Stimulated activated CD8-positive, alpha-beta memory T cell treated with anti-CD3 and anti-CD28 coated beads, Interleukin-2, amount 100 ng/mL, for 48 hours (primary cell): ENCODE measurements at places on chromosomes 4 and X.
A peak's percentile ranks its signal among the peaks of the same experiment; 100 is the strongest.

GRCh38 chr4:11424000-11424399 is 4.7 kb downstream of the HS3ST1 start:
- no peak for DNase-seq

- DNase-seq = no peak
Observed at GRCh38 chr4:145861336-145862318, 77.0 kb downstream of the ZNF827 start.

GRCh38 chr4:143021384-143021783 is 163.3 kb upstream of the USP38 start:
- no peak for DNase-seq

- DNase-seq = no peak
Observed at GRCh38 chrX:23493941-23494374, 159.3 kb downstream of the PTCHD1 start.

GRCh38 chrX:17846045-17846444 is 15.1 kb downstream of the RAI2 start:
- DNase-seq = no peak

GRCh38 chrX:96707804-96708203 is 23.2 kb downstream of the DIAPH2 start:
- DNase-seq = no peak

GRCh38 chrX:71182871-71183270 is 38.2 kb downstream of the NLGN3 start:
- DNase-seq = no peak

GRCh38 chr4:87005690-87006425 is 71.0 kb downstream of the AFF1 start:
- DNase-seq = peak; percentile 20

- DNase-seq = no peak
Observed at GRCh38 chrX:1384658-1385252, 7.2 kb downstream of the SLC25A6 start.

DNA sequence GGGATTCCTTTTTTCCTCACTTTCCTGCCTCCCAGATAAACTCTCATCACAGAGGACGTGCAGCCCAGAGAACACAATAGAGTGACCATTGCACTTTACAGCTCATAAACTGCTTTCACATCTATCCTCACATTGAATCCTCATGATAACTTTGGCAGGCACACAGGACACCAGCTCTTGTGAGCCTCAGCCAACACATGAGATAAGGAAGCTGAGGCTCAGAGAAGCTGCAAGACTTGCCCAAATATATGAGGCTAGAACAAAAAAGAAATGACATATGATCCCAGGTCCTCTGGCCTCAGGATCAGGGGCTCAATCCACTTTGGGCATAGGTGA is 85.0 kb upstream of the CPEB2 start:
- no peak for DNase-seq

DNA sequence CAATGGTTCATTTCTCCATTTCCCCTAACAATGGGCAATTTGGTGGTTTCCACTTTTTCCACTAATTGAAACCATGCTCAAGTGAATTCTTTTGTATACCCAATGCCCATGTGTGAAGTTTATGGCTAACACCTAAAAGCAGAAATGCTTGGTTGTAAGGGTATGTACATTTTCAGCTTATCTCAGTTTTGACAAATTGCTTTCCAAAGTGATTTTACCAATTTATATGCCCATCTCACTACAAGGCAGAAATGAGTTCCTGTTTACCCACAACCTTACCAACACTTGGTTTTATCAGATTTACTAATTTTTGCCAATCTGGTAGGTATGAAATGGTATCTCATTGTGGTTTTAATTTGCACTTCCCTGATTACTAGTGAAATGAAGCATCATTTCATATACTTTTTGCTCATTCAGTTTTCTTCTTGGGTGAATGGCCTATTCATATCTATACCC is 14.8 kb downstream of the GPR34 start:
- DNase-seq = no peak

- no peak for DNase-seq
Observed at GRCh38 chrX:41670112-41670511, 18.7 kb upstream of the GPR34 start.

- no peak for DNase-seq
Observed at GRCh38 chr4:36325499-36325898, 44.1 kb downstream of the DTHD1 start.

DNA sequence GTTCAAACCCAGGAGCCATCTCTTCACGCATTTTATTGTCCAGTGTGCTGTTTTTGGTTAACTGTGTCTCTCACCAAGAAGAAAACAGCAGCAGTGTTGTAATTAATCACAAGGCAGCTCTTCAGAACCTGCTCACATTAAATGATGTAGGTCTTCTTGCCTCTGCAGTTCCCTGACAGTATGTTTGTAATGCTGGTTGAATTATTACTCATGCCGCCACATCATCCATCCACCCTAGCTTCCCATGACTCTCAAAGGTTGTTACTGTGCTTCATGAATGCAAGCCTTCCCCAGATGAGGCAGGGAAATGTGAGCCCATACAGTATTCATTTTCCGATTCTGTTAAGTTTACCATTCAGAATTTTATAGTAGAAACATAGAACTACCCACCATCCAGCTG is 17.4 kb downstream of the TLR10 start:
- no peak for DNase-seq

DNA sequence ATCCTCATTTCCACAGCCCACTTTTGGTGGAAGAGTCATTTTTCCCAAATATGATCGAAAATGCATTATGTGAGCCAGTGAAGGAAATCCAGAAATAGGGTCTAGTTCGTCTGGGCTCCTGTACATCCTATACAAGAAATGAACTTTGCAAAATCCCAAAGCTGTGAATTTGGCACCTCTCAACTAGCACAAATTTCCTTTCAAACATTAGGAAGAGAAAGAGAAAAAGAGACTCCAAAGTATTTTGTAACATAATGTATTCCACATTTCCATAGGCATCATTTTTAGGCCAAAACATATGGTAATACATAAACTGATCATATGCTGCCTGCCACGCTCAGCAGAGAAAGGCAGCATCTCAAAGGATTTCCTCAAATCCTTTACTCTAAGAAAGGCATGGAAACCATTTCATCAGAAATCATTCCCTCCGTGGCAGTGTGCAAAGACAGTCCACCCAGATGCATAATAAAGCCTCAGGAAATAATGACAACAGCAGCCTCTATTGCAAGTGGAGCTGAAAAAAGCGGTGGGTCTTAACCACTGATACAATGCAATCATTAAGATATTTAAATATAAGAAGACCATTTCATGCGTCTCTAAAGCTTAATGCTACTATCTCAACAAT is 56.8 kb downstream of the ANOS1 start:
- DNase-seq = no peak

DNA sequence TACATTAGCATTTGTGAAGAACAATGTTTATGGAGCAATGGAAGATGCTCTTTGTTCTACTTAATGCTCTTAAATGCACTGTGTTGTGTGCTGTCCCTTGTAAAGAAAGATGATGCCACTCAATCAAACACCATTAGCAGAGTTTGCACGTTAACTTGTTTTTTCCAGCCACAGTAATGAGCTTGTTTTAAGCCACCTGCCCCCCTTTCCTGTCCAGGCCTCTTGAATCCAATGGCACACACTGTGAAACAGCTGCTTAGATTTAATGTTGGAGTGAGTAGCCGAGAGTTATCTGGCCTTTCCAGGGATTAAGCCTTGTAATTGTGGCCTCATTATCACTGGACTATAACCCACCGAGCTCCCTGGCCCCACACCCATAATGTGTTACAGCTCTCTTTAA is 86.0 kb downstream of the PAK3 start:
- no peak for DNase-seq

- DNase-seq = no peak
Observed at GRCh38 chrX:24027985-24028384, 999 bp upstream of the KLHL15 start.

DNA sequence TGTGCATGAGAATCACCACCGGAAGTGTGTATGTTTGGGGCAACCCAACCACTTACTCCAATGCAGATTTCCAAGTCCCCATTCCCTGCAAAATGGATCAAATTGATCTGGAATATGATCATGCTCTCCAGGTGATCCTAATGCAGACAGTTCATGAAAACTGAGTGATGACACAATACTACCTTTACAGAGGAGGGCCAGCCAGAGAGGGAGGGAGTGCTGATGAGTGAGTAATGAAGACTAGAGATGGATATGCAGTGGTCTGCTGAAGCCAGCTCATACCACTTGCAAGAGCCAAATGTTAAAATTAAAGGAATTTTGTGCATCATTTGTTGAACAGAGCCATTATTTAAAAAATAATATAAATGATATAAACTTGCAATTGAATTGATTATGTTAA is 10.2 kb upstream of the CPE start:
- no peak for DNase-seq

GRCh38 chr4:102302762-102303161 is 42.5 kb downstream of the SLC39A8 start:
- no peak for DNase-seq

GRCh38 chr4:152010710-152011079 is 249.9 kb upstream of the GATB start:
- DNase-seq = no peak

GRCh38 chr4:125044886-125045285 is 269.9 kb upstream of the FAT4 start:
- DNase-seq = no peak

DNA sequence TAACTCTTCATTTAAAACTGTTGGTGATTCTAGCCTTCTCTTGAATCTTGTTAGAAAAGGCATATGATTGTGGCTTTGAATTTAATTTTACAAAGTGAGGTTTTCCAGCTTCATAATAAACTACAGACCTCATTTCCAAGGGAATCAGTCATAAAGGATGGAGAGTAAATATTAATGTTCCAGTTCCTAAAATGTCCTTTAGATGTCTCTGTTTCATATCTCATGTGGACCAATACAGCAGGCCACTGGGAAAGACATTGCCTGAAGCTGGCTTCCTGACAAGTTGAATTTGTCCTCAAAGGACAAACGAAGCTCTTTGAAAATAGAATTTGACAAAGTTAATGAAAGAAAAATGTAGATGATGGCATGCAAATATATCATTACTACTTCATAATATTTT is 125.4 kb downstream of the ZNF330 start:
- DNase-seq = no peak

DNA sequence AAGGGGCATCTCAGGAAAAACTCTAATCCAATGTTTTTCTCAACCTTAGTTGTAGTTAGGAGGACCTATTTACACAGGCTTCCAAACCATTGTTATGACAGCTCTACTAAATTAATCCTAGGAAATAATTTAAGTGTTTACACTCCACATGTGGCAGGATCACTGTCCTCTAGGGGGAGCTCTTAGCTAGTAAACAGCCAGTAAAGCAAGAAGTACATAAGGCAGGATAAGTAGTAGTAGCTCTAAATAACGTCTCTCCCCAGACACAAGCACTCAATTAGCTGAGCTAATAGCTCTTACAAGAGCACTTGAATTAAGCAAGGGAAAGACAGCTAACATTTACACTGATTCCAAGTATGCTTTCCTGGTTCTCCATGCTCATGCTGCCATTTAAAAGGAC is 37.3 kb downstream of the NUDT11 start:
- no peak for DNase-seq

- no peak for DNase-seq
Observed at GRCh38 chr4:722169-722725, 16.6 kb downstream of the PCGF3 start.

- no peak for DNase-seq
Observed at GRCh38 chrX:85619962-85620361, 240.5 kb upstream of the POF1B start.

GRCh38 chrX:80807992-80808735 is 1.5 kb downstream of the BRWD3 start:
- DNase-seq = peak; percentile 34

GRCh38 chr4:183797011-183797444 is 108.1 kb upstream of the STOX2 start:
- DNase-seq = no peak

DNA sequence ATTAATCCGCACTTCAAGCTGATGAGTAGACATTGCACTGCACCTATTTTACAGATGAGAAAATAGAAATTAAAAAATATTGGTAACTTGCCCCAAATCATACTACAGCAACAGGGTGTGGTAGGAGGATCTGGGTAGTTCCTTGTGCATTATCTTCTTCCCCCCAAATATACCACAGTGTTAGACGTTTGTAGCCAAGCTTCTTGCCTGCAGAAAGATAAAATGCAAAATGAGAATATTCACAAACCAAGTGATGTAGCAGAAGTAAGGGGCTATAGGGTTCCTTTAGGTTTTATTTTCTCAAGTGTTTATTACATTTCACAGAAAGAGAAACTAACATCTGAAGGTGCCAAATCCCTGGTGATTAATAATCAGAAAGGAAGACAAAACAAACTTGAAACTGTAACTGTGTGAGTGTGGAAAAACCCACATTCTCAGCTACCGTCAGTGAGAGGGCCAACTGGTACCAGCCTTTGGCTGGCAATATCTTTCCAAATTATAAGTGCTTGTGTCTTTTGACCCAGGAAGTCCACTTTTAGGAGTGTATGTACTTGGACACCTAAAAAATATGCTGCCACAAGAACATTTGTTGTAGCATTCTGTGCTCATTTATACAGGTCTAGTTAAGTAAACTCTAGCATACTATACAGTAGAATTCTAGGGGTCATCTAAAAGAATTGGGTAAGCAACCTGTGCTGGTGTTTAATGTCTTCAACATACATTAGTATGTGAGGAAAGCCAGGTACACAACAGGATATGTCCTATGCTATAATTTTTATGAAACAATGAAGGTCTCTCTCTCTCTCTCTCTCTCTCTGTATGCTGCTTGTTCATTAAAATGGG is 6.7 kb upstream of the CD38 start:
- DNase-seq = no peak

GRCh38 chr4:1204286-1204827 is 32.0 kb upstream of the SPON2 start:
- no peak for DNase-seq

DNA sequence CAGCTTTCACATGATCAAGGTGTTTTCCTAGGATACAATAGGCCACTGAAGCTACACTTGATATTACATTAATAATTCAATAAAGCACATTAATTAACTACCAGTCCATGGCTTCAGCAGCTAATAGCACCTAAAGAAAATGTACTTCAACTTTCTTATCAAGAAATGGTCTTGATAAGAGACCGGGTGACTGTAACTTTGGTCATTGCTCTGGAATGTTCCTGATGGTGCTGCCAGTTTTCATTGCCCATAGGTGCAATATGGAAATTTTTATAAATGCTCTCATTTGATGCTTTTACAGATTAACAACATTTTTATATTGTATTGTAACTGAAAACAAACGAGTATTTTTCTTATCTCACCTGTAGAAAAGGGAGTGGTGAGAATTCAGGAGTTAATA is 165.4 kb downstream of the SHROOM3 start:
- DNase-seq = no peak

GRCh38 chrX:119735467-119735866 is 22.9 kb upstream of the SOWAHD start:
- DNase-seq = no peak

GRCh38 chr4:29972121-29972520 is 748.0 kb upstream of the PCDH7 start:
- no peak for DNase-seq

DNA sequence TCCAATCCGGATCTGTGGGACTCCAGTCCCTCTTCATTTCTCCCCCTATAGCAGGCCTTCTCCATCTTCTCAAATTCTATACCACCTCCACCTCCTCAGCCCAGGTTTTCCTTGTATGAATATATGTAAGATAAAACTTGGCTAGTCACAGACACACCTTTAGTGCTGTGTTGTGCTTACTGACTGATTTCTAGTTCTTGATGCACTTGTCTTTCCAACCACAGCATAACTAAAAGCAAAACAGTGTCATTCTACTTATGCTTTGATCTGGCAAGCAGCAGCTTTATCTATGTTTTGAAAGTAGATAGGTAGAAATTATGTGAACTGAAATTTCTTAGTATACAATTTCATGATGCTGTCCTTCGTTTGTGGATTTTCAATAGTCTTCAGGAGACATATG is 47.5 kb downstream of the CCNI start:
- no peak for DNase-seq

GRCh38 chrX:111182997-111183396 is 87.0 kb downstream of the PAK3 start:
- DNase-seq = no peak
